ENCODE measurements at places on chromosomes 5 and 9.

DNA sequence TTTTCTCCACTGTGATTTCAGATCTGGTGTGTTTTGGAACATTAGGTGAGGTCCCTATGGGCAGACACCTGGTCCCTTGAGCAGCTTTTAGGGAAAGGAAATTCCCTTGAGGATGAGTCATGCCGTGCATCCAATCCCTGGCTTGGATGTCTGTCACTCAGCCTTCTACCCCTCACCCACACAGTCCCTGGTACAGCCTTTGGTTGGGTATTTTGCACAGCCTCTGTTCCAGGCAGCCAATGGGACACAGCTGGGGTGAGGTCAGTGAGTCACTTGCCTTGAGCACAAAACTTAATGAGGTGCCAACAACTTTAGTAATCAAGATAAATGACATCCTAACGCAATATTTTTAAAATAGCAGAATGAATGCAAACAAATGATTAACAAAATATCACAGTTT lies 22.7 kb upstream of the SVEP1 start:
- DNase-seq: peak; percentile 31

DNA sequence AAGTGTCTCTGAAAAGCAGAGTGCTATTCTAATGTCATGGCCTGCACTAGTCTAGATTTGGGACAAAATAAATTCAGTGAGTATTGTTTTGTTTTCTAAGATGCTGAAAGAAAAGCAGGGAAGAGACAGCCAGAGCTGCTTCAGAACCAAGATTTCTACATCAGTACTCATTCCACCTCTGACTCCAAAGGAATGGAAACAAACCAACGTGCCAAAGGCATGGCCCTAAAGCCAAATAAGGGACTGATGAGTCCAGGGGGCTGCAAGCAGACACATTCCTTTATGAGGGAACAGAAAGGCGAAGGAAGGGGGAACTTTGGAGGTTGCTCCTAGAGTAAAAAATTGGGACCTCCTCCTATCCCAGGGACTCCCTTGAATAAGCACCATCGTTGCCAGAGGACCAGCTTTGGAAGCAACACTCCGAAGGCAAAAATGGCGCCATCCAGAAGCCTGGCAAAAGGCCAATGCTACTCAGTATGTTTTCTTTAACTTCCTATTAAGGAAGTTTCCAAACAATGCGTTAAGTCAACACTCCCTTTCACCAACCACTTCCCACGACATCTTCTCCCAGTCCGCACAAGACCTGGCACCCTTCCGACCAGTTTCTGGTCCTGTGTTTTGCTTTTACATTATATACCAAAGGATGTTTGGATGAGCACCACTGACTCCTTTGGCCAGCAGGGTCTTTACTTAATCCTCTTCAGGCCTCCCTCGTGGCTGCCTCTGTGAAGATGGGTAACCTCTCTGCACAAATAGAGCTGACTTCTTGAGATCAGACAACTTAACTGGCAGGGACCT lies 31.6 kb downstream of the ADAM19 start:
- DNase-seq: no peak

- no peak for DNase-seq
Observed at GRCh38 chr5:107652839-107653607, 17.7 kb downstream of the EFNA5 start.

GRCh38 chr5:107612541-107612940 lies 58.2 kb downstream of the EFNA5 start:
- DNase-seq: no peak

DNA sequence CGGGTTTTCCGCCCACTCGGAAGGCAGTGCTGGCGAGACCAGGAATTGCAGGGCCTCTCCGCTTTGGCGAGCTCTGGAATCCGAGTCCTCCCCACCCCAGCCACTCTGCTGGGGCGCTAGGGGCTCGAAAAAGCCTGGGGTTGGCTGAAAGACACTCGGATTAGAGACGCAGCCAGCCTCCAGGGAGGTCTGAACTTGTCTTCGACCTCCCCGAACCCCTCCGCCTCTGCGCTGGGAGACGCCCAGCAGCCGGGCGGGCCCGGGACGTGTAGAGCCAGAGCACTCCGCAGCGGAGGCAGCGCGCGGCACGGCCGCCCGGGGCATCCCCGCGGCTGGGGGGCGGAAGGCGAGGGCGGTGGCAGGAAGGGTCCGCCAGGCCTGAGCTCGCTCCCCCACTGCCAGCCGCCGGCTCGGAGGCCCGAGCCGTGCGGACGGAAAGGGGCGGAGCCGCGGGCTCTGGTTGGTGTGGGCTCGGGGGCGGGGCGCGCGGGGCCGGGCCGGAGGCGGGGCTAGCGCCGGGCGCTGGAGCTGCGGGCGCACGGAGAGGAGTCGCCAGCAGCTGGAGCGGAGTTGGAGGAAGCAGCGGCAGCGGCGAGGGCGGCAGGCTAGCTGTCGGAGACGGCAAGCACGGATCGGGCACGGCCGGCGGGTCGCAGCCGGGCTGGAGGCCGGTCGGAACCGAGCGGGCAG lies at the start of gene PIK3R1:
TSS of gene PIK3R1 (plus strand) at position 549 of the 690 bp plus-strand sequence. CDS start 10,920 bp downstream, outside the sequence.
- DNase-seq: peak; percentile 93

GRCh38 chr9:130847306-130848217 lies 12.5 kb downstream of the ABL1 start:
- DNase-seq: no peak

DNA sequence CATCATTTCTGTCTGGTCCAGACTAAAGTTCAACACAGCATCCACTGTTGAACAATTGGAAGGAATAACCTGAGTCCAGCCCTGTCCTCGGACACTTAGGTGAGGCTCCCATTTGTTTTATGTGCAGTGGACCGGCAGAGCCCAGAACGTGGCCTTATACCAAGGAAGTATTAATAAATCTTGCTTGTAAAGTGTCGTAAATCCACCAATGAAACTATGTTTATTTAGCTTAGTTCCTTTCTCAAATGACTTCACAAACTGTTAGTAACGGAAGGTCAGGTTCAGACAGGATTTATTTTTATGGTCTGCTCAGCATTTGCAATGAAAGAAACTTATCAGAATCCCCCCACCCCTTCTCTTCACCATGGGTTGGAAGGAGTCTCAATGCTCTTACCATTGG lies 149.5 kb downstream of the PCSK1 start:
- DNase-seq: no peak

GRCh38 chr9:131707733-131708157 lies 32.1 kb downstream of the RAPGEF1 start:
- DNase-seq: no peak

DNA sequence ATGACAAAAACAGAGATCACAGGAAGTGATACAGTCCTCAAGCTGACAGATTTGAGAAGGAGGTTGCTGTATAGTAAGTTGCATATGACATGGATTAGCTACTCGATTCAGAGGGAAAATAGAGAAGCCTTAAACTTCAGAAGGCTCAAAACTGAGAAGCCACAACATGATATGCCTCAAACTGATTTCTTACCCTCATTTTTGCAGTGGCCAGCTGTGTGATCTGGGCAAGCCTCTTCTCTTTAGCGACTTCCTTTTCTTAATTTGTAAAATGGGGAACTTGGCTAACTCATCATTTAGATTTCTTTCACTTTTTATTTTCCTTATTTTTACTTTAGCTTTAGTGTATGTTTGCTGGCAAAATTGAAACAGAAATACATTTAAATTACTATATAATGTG lies 421.1 kb downstream of the KIF4B start:
- DNase-seq: no peak
